RPMI7951 (cell line): ENCODE measurements at places on chromosomes 12 and 14. TPM values are rescaled to one million over a fixed set of nuclear protein-coding genes. Genes with fewer than 3 reads are reported as not detected.

Gene TMEM63C
- total RNA-seq = not detected in 2 replicates

Gene EGLN3
- 3.2 and 4.4 TPM in 2 replicates for total RNA-seq

Gene SERPINA5
- total RNA-seq = 0.49 and 2.9 TPM in 2 replicates

Gene RPS6KL1
- 2.0 and 3.6 TPM in 2 replicates for total RNA-seq

Gene KRT78
- total RNA-seq = 0.20 and 0.36 TPM in 2 replicates

Gene HOXC4
- total RNA-seq = 2.5 and 4.7 TPM in 2 replicates

Gene TIMM9
- 60.9 and 68.1 TPM in 2 replicates for total RNA-seq

Gene SYNDIG1L
- total RNA-seq = not detected in 2 replicates

Gene IFI27L2
- total RNA-seq = 190 and 212 TPM in 2 replicates

Gene IL31
- not detected in 2 replicates for total RNA-seq

Gene TFCP2
- 6.2 and 8.4 TPM in 2 replicates for total RNA-seq

Gene TBPL2
- total RNA-seq = not detected in 2 replicates
